ENCODE measurements at places on chromosomes 1 and 21.

GRCh38 chr1:29210278-29211085 is 20.3 kb downstream of the MECR start:
- DNase-seq, result peak; percentile 5

- no peak for DNase-seq
Observed at GRCh38 chr1:236341298-236341697, 52.8 kb upstream of the EDARADD start.

DNA sequence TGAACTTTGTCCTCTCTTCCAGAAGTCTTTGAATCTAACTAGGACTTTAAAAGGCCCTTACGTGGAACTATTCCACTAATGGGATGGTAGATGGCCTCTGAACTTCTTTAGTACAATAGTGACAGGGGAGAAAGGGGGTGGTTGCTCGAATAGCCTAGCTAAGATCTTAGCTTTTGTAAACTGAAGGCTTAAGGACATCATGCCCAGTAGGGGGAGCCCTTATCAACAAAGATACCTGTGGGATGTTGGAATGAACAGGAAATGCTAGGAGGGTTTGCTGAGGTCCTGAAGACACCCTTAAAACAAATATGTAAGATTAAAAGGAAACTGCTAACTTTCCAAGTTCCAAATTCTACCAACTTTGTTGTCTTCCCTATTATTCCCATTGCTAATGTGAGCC is 33.2 kb downstream of the NHLH2 start:
- peak; percentile 67 for DNase-seq

DNA sequence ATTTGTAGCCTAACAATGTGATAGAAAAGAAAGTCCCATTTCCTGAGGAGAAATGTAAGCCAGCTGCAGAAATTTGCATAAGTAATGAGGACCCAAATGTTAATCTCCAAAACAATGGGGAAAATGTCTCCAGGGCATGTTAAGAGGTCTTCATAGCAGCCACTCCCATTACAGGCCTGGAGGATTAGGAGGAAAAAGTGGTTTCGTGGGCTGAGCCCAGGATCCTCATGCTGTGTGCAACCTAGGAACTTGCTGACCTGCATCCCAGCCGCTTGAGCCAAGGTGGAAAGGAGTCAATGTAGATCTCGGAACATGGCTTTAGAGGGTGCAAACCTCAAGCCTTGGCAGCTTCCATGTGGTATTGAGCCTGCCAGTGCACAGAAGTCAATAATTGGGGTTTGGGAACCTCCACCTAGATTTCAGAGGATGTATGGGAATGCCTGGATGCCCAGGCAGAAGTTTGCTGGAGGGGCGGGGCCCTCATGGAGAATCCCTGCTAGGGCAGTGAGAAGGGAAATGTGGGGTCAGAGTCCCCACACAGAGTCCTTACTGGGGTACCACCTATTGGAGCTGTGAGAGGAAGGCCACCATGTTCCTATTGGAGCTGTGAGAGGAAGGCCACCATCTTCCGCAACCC is 14.2 kb upstream of the F13B start:
- DNase-seq, result no peak

DNA sequence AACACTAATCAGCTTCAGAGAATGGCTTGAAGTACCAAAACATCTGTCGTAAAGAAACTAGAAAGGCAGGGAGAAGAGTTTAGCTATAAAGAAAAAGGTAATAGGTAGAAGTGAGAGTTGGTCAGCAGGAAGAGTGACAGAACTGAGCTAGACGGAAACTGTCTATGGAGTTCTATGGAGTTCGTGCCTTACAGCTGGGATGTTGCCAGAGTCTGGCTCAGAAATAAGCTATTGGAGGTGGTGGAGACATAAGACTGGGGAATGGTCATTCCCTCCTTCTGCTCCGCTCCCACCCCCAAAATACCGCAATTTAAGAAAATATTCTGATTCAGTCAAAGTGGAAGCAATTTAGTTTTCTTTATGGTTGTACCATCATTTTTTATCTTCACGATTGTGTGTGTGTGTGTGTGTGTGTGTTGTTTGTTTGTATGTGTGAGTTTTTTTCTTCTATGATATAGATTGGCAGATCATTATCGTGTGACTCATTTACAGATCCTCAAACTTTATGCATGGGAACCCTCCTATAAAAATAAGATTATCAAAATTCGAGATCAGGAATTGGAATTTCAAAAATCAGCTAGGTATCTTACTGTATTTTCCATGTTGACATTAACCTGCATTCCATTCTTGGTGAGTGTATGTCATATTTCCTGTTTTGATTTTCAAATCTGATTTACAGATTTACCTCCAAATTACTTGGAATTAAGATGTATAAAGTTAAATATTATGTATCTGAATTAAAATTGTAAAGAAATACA is 79.0 kb downstream of the HSPA13 start:
- DNase-seq, result no peak

- DNase-seq, result peak; percentile 39
Observed at GRCh38 chr1:201877877-201878401, 10.8 kb upstream of the SHISA4 start.

- DNase-seq, result no peak
Observed at GRCh38 chr1:90687747-90688146, 29.4 kb downstream of the BARHL2 start.

DNA sequence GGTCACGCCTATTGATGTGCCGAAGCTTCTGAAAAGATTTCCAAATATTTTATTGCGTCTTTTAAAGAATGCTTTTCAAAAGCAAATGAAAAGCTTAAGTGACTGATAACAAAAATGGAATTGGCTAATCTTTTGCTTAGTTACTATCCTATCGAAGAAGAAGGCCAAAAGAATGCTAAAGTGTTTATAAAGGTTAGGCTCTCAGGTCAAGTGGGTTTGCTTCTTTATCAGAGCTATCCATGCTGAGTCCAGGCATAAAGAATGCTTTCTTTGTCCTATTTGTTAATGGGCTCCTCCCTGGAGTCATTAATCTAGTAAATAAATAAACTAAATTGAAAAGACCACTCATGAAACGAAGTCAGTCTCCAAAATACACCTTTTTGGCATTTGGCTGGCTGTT is 133.4 kb upstream of the LYPLAL1 start:
- no peak for DNase-seq

DNA sequence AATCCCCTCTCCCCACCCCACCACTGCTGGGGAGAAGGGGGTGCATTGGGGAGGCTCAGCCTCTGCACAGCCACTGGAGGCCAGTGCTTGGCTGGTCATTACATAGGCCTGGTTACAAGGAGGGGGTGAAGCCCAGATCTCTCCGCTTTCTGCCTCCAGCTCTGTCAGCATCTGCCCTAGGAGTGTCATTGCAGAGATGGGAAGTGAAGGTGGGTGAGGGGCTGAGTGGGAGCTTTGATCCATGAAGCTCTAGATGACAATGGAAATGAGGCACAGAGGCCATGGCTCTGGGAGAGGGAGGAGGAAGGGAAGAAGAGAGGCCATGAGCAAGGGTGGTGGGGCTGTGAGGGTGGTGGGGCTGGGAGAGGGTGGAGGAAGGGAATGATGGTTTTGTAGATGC is 411.6 kb downstream of the MATN1 start:
- no peak for DNase-seq

DNA sequence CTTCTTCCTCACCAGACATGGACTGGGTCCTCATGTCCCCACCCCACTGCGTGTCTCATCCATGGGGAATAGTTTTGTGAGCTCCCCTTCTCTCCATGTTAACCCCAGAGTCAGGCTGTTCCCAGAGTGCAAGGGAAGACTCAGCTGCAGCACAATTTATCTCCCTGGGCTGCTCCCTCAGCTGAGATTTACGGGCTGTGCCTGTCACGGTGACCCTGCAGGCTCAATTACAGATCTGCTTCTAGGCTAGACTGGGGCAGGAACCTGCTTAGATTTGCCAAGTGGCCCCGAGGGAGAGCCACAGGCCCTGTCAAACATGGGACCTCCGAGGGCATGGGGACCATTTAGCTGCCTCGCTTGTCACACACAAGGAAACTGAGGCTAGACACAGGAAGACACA is 37.8 kb downstream of the CDCP2 start:
- DNase-seq, result no peak

DNA sequence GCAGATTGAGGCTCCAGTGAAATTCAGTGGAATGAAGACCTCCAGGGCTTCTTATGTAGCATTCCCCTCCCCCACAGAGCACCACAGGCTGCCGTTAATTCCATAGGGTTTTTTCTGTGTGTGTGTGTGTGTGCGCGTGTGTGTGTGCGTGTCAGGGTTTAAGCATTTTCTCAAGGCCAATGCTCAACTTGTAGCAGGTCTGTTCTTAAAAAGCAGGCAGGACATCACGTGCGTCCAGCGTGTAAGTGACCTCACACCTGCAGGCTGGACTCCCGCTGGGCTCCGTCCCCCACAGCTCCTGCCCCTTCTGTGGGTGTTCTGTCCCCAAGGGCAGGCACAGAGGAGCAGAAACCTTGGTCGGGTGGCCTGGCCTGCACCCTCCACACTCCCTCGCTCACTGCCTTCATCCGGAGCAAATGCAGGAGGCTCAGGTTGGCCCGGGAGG is 5.3 kb downstream of the PRDM16 start:
- DNase-seq, result no peak
